ENCODE measurements at places on chromosomes 4 and X. TPM values are rescaled to one million over a fixed set of nuclear protein-coding genes. Genes with fewer than 3 reads are reported as not detected.

Gene CXCL10
- not detected for total RNA-seq

DNA sequence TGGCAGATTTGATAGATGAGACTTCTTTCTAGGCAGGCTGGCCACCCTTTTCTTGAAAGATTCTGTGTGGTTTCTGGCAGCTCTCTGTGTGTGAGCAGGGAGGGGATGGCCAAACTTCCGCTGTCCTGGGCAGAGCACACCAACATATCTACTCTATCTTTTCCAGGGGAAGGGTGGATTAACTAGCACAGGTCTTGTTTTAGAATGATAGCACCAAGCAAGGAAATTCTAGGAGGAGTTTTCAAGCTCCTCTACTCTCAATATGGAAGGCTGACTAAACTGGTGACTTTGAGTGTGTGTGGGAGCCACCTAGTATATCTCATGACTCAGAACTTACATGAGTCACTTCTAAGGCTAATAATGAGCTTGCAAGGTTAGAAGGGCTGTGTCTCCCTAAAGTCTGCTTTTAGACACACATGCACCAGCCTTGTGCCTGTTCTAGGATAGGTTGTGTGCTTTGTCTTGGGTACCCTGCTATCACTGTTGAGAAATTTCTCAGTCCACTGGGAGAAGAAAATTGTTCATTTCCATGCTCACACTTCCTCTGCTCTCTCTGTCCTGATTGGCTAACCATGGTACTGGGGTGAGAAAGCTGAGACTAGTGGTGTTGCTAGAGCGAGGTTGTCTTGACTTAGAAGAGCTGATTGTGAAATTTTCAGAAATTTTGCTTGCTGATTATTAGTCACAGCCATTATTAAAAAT is 72.9 kb downstream of the YIPF6 start:
- no peak overlapping the region for H3K4me3 ChIP-seq
- no peaks in the 10 kb centered on the region for H3K27me3 ChIP-seq
- no peaks in the 10 kb centered on the region for H3K4me1 ChIP-seq
- no peaks in the 10 kb centered on the region for H3K36me3 ChIP-seq
- no peak overlapping the region for H3K27ac ChIP-seq

Gene KCND1
- total RNA-seq: 0.30 TPM

GRCh38 chrX:39969819-39970504 is 127.8 kb downstream of the BCOR start:
- DNase-seq: no peak
- no peaks in the 10 kb centered on the region for H3K36me3 ChIP-seq
- peak overlapping the region; percentile 76 for H3K27ac ChIP-seq
- H3K4me3 ChIP-seq: no peak overlapping the region

Gene TCEANC
- total RNA-seq: 7.9 TPM

Gene IQCM
- not detected for total RNA-seq

DNA sequence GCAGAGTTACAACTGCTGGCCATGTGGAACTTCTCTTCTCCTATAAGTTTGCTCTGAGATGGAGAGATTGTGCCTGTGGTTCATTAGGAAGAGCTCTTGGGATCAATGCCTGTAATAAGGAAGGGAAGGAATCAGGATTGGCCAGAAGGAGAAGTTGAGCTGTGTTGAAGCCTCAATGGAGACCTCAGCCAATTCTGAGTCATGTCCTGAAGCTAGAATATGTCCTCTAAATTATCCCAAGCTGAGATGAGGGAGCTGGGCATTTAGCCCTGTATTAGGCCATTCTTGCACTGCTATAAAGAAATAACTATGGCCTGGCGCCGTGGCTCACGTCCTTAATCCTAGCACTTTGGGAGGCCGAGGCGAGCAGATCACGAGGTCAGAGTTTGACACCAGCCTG is 85.4 kb upstream of the DHX15 start:
- no peaks in the 10 kb centered on the region for H3K36me3 ChIP-seq
- peaks cover 8% of the 10 kb centered on the region for H3K27me3 ChIP-seq
- no peak overlapping the region for H3K4me3 ChIP-seq
- H3K4me1 ChIP-seq: no peaks in the 10 kb centered on the region

Gene FHL1
- 1,867 TPM for total RNA-seq

GRCh38 chr4:90328558-90328957 is 201.4 kb downstream of the CCSER1 start:
- H3K4me3 ChIP-seq: no peak overlapping the region
- no peaks in the 10 kb centered on the region for H3K27me3 ChIP-seq
- peaks cover 10% of the 10 kb centered on the region for H3K4me1 ChIP-seq
- H3K36me3 ChIP-seq: no peaks in the 10 kb centered on the region
- DNase-seq: peak; percentile 41
- no peak overlapping the region for H3K27ac ChIP-seq
